ENCODE measurements at places on chromosomes 1 and 21.

DNA sequence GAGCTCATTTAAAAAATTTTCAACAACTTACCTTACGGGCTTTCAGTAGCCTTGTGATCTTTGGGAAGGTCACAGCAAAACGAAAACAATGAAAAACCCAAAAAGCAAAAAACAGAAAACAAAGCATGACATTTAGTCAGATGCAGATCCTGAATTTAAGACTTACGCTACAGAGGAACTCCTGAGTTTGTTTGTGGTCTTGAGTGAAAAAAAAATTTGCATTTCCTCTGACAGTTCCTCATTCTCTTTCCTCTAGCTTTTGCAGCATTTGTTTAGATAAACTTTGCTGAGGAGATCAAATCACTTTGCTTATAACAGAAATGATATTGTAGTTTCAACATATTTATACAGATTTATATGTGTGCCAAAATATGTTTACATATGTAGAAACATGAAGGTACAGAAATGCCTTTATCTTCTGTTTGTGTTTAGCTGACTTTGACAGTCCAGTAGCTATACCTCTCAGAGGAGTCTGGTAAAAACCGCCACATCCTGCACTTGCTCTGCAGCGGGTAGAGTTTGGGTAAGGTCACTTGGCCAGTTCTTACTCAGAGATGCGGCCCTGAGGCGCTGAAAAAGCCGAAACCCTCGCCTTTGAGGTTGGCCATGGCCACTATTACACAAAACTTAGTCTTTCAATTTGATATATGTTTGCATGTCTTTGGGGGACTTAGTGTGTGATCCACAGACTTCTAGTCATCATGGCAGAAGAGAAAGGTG, 142.5 kb downstream of the TNR start:
- no peak for DNase-seq

- peak; percentile 76 for DNase-seq
These were observed 37.3 kb upstream of the F3 start for GRCh38 chr1:94578856-94579255.

- DNase-seq = no peak
These were observed 32.0 kb upstream of the RCAN3 start for GRCh38 chr1:24470592-24470991.

- no peak for DNase-seq
These were observed 492.3 kb upstream of the PRMT6 start for GRCh38 chr1:106564192-106564591.

DNA sequence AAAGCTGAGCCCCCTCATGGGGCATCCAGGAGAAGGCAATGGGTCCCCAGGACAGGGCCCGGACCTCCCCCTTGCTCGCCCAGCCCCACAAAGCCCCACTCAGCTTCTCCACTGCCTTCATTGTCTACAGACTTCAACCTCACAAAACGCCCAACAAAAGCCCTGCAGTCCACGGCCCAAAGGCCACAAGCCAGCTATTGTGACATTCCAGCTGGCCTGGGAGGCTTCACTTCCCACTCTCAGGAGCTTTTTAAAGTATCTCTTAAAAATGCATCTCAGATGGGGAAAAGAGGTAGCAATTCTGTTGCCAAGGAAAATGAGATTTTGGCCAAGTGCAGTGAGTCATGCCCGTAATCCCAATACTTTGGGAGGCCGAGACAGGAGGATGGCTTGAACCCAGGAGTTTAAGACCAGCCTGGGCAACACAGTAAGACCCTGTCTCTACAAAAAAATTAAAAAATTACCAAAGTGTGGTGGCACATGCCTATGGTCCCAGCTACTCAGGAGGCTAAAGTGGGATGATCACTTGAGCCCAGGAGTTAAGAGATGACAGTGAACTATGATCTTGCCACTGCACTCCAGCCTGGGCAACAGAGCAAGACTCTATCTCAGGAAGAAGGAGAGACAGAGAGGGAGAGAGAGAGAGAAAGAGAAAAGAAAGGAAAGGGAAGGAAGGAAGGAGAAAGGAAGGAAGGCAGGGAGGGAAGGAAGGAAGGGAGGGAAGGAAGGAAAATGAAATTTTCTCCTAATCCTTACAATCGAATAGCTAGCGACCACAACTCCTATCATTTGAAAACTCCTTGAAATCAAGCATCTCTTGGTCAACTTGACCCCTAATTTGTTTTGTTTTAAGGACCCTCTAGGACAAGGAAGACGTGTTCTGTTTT, 31.4 kb upstream of the TARDBP start:
- DNase-seq = peak; percentile 85

- peak; percentile 22 for DNase-seq
These were observed 9.6 kb upstream of the ADARB1 start for GRCh38 chr21:45064618-45065399.

DNA sequence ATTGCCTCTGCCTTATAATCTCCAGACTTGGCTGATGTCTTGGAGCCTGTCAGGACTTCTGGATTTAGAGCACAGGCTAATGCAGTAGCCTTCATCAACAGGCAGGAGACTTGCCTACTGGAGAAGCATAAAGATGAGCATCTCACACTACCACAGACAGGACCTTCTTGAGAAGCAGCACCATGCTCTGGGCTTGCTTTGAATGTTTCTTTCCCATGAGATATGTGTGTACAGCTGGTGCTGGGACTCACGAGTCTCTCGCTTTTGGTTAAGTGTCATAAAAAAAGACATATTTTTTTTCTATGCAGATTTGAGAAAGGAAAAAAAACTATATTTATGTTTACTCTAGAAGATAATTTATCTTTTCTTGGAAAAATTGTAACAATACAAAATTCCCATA, 671.3 kb downstream of the MRPL39 start:
- no peak for DNase-seq

DNA sequence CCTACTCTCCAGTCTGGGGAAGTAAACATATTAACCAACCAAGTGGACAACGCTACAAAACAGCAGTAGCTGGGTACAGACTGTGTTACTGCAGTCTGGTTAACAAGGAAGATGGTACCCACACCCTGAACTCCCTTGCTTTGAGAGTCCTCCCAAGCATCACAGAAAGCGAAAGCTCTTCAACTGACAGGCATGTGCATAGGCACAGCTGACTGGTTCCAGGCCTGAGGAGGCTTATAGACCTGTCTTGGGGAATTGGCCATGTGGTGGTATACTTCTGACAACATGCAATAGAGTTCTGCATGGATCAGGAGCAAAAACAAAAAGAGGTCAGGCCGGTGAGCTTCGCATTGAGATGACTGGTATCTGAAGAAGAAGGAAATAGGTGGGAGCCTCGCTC, 17.4 kb downstream of the LMX1A start:
- DNase-seq = no peak
